Cardiac atrium fibroblast (primary cell): ENCODE measurements at places on chromosomes 6 and 20. TPM values are rescaled to one million over a fixed set of nuclear protein-coding genes. Genes with fewer than 3 reads are reported as not detected.

CTCFL gene
- not detected in 2 replicates for total RNA-seq

ME1 gene
- 12.8 and 21.7 TPM in 2 replicates for total RNA-seq

HTR1B gene
- 0.49 and 1.4 TPM in 2 replicates for total RNA-seq

ARMC12 gene
- 0.49 TPM in 1 of 2 replicates, not detected in the other for total RNA-seq
